Activated T-helper 1 cell treated with anti-CD3 and anti-CD28 coated beads, Interleukin-2, amount 50 U/mL, for 16 hours (primary cell): ENCODE measurements at places on chromosomes 3 and 15.
A peak's percentile ranks its signal among the peaks of the same experiment; 100 is the strongest.

DNA sequence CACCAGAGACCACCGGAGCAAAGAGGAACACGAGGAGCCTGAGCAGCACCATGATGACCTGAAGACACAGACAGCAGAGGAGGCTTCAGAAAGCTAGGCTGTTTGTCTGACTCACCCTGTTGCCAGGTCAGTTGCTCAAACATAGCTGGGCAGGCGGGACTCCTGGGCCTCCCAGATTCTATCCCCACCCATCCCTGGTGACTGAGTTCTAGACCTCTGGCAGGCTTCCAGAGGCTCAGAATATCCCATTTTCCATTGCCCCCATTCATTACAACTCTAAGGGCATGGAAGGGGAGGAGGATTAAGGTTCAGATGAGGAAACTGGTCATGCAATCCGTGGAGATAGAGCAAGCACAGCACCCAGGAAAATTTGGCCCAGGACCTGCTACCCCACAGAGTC, at the start of gene CDHR4:
CDHR4 (minus strand) TSS at position 113 of the 400 bp plus-strand sequence; CDS start at position 52, 61 bp downstream.
- no peak for DNase-seq

DNA sequence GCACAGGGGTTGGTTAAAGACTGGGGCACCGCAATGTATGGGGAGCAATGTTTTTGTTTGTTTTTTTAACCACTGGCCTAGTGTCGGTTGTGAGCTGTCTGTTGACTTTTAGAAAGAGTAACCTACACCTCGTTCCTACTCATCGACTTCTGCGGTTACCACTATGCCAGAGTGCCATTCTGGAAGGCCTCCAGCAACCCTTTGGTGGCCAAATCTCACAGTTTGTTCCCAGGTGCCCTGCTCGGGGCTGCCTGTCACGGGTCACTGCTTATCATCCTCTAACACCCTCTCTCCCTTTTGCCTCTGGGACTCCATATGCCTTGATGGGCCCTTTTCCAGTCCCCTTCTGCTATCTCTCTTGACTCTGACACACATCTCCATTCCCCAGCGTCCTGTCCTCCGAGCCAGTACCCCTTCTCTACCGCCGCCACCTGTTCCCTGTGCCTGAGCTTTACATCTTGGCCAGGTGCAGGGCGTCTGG, 290.4 kb upstream of the C2CD4B start:
- DNase-seq: no peak

- DNase-seq: no peak
Measured at GRCh38 chr3:66317750-66318376, 97.1 kb downstream of the SLC25A26 start.

GRCh38 chr3:13016083-13016720, 57.0 kb downstream of the IQSEC1 start:
- DNase-seq: peak; percentile 22

DNA sequence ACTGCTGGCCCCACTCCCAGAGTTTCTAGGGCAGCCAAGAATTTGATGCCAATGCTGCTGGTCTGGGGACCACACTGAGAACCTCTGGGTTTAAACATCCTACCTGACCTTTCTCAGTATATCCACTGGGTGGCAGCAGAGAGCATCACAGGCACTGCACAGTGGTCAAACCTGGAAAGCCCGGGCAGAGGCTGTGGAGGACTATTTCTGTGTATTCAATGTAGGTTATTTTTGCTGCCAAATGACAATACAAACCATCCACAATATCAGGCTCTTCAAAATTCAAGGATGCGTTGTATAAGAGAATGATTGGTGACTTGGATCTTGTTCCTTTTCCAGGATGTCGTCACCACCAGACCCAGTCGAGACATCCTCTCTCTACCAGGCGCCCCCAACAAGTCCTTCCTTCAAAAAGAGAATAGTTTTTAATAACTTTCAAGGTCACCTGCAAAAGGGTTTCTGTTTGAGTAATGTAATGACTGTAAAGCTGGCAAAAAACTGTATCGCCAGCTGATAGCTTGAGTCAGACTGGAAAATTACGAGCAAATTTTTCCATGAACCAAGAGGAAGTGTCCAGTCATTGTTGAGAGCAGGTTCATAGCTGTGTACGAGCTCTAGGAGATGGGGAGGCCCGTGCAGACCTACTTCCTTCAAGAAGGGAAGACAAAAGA, 30.5 kb upstream of the MYZAP start:
- DNase-seq: peak; percentile 13

- no peak for DNase-seq
Measured at GRCh38 chr3:22236490-22237270, 485.7 kb upstream of the ZNF385D start.

GRCh38 chr3:150410311-150411105, 2.4 kb downstream of the TSC22D2 start:
- peak; percentile 4 for DNase-seq

- no peak for DNase-seq
Measured at GRCh38 chr3:105518806-105519418, 152.2 kb downstream of the ALCAM start.

GRCh38 chr3:30408105-30408557, 198.3 kb upstream of the TGFBR2 start:
- DNase-seq: no peak

- DNase-seq: no peak
Measured at GRCh38 chr15:98131924-98132323, 171.4 kb downstream of the ARRDC4 start.

DNA sequence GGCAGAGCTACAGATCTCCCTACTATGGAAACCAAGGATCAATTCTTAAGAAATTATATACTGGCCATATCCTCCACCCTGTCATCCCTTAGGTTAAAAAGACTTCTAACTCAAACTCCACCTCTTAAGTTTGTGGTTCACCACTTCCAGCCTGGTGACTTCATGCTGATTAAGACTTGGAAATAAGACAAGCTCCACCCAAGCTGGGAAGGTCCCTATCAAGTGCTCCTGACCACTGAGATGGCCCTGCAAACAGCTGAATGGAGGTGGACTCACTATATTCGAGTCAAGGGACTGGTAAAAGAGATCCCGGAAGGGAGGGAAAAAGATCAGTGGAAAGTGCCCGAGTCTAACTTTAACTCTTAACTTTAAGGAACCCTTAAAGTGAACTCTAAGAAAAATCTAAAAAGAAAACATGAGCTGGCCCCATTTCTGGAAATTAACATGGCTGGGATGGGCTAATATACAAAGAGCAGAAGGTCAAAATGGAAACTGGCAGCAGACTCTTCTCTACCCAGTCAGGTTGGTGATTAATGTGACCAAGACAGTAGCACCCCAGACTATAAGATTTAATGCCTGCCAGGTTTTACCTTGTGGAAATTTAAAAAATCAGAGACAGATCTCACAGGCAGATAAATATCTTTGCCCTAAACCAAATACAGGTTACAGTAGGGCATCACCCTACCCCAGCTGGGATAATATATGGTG, 43.9 kb downstream of the PPCDC start:
- no peak for DNase-seq

GRCh38 chr3:124258057-124258500, 266.2 kb upstream of the ROPN1 start:
- no peak for DNase-seq

GRCh38 chr3:196339493-196340254, 1.5 kb upstream of the TM4SF19 start:
- DNase-seq: no peak

DNA sequence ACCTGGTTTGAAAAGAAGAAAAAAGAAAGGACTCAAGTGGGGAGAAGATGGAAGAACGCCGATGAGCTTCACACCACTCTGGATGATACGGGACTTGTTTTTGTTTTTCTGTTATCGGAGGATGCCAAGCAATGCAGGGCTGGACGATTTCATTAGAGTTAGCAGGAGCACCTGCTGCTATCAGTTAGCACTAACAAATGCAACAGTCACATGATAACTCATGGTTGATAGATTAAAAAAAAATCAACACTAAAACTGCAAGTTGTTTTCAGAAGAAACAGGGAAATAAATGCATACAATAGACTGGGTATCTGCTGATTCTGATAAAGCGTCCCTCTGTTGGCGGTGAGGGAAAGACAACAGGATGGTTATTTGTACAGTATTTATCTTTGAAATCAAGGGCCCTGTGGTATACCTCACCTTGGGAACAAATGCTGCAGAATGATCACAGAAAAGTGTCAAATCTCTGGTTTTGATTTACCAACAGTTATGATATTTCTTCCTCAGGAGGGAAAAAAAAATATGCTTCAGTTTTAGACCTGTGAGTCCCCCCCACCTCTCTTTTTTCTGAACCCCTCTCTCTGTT, 575.1 kb downstream of the FOXP1 start:
- DNase-seq: no peak

DNA sequence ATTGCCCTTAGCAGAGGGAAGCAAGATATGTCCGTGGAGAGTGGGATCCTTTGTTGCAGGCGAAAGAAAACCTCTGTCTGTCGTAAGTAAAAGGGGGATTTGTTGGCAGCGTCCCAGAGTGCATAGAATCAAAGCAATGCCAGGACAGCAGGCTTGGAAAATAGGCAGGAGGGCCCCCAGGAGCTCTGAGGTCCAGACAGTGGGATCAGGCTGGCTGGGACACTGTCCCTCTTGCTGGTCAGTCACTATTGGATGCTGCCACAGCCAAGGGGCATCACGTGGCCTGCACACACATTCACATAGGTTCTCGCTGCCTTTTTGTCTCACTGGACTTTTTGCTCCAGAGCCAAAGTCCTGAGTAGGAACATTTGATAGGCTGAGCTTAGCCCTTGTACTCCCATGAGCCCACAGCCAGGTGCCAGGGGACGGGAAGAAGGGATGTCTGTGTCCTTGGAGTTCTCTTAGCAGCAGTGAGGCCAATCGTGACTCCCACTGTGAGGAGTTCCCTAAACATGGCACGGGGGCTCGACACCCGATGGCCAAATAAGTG, 10.7 kb downstream of the MUC20 start:
- no peak for DNase-seq

DNA sequence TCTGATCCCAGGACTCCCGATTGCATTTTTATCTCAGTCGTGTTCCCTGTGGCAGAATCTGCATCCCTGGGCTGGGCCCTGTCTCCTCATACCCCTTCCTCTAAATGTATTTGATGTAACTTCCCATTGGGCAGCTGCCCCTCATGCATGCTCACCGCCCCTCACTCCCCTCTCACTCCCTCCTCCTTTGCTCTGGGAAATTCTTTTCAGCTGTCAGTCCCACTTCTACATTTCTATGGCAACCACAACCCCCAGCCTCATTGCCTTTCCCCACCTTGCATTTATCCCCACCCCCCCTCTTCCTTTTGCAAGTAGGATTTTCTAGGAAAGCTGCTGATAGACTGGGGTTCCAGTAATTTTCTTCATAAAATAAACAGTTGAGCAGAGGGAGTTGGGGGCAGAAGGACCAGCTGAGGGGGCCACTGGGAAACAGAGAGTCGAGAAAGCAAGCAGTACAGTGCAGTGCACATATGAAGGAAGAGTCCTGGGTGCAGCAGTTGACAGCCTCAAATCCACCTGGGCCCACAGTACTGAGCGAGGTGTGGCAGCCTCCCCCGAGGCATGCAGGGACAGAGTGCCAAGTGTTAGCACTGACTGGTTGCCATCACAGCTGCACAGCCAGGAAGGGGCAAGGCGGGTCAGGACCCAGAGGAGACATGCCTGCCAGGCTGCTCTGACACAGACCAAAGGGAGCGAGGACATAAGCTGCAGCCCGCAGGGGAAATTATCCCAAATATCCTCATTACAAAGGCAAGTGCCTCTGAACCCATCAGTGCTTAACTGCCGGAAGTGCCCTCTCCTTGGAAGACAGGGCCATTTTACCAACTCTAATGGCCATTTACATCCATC, 476.3 kb downstream of the EPHB1 start:
- no peak for DNase-seq

- DNase-seq: no peak
Measured at GRCh38 chr3:54784021-54784420, 143.8 kb downstream of the LRTM1 start.

DNA sequence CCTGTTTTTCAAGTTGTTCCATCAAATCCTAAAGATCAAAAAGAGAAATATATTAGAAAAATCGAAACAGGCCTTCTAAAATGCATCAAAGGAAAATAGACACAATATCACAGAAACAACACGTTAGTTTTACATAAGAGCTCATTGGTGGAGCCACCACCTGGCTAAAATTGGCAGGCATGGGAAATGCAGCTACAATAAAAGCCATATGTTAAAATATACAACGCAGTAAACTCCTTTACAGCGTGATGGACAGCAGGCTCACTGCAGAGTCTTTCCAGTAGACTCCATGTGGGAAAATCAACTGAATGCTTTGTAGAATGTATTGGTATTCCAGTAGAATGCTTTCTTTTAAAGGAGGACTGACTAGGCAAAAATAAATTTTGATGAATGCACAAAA, 40.9 kb upstream of the MYO5C start:
- DNase-seq: no peak

DNA sequence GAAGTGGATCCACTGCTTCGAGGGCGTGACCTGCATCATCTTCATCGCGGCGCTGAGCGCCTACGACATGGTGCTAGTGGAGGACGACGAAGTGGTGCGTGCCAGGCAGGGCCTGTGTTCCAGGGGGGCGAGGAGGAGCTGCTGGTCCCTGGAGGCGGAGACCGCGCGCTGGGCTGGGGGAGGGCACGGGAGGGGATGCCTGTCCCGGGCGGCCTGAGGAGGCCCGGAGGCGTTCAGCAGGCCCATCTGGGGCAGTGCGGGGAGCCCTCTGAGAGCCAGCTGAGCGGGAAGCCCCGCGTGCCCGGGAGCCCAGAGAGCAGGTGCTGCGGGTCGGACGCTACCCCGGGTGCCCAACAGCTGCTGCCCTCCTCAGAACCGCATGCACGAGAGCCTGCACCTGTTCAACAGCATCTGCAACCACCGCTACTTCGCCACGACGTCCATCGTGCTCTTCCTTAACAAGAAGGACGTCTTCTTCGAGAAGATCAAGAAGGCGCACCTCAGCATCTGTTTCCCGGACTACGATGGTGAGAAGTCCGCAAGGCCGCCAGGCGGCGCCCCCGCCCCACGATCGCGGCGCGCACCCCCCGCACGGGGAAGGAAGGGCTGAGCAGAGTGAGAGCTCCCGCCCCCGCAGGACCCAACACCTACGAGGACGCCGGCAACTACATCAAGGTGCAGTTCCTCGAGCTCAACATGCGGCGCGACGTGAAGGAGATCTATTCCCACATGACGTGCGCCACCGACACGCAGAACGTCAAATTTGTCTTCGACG, 2.9 kb downstream of the GNAT1 start:
- DNase-seq: peak; percentile 69

- no peak for DNase-seq
Measured at GRCh38 chr3:160134964-160135363, 90.3 kb upstream of the C3orf80 start.

GRCh38 chr3:159911664-159912037, 77.0 kb upstream of the IL12A start:
- DNase-seq: no peak

GRCh38 chr3:28738425-28738824, 389.8 kb upstream of the AZI2 start:
- DNase-seq: no peak

DNA sequence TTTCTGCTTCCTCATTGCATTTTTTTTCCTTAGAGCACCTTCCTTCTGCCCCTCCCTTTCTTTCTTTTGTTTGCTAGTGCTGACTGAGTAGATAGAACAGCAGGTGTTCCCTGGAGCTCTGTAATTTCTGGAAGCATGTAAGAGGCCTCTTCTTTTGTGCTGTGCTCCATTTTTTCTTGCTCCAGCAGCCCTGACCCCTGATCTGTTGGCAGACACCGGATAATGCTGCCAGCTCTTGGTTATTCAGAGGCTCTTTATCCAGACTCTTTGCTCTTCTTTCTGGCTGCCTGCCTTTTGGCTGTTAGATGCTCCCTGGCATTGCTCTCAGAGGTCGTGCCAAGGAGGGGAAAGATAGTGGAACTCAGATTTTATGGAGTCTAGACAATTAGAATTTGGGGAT, 104.4 kb upstream of the RBMS3 start:
- no peak for DNase-seq
